ENCODE measurements at places on chromosomes 11 and 22.

DNA sequence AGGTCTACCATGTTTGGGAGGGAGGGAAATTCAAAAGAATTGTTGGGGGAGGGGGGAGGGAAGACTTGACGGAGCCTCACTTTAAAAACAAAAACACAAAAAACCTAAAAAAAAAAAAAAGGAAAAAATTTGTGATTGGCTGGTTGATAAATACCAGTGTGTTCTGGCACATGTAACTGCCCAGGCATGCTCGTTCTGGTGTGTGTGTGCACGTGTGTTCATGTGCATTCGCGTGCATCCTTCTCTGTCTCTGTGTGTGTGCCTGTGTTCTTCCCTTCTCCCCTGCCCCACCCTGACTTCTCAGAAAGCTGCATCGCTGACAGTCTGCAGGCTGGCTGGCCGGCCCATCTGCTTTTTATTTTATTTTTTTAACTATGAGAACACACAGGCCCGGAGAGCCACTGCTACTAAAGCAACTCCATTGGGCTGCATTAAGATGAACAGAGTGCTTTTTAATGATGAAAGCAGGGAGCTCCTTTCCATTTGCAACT is 22.6 kb upstream of the ADSL start:
- no peak for DNase-seq

DNA sequence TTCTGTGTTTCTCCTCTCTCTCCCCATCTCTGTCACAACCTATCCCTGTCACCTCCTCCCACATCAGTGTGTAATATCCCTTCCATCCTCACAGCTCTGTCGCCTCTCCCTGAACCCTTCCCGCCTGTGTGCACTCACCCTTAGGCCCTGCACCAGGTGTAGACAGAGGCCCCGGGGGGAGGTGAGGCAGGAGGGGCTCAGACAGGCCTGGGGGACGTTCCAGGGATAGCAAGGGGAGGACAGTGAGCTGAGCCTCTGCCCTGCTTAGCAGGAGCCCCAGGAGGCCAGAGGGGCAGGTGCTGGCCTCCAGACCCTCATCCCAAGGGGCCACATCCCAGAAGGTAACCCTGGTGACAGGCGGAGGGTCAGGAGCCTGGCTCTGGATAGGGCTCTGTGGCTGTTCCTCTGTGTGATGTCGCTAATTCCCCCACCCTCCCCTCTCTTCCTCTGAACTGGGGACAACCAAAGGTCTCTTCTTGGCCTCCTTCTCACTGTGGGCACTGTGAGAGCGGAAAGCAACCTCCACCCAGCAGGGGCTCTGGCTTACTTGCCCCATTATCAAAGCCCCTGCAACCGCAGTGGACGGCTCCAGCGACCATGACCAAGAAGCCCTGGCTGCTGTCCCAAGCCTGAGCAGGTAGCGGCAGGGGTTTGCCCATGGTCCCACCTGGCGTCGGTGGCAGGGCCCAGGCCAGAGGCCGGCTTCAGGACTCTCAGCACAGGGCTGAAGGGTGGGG is 35.7 kb downstream of the KCNJ4 start:
- no peak for DNase-seq

DNA sequence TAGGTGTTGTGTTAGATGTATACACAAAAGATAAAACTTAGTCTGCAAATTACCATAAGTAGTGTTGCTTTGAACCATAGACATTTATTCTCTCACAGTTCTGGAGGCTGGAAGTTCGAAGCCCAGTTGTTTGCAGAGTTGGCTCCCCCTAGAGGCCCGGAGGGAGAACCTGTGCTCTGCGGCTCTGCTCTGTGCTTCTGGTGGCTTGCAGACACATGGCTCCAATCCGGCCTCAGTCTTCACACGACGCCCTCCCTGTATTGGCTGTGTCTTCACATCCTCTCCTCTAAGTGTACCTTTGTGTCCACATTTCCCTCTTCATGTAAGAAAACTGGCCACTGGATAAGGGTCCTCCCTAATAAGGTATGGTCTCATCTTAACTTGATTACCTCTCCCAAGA is 128.4 kb downstream of the OPCML start:
- no peak for DNase-seq

- no peak for DNase-seq
Observed at GRCh38 chr11:46216019-46216764, 61.3 kb upstream of the CREB3L1 start.

DNA sequence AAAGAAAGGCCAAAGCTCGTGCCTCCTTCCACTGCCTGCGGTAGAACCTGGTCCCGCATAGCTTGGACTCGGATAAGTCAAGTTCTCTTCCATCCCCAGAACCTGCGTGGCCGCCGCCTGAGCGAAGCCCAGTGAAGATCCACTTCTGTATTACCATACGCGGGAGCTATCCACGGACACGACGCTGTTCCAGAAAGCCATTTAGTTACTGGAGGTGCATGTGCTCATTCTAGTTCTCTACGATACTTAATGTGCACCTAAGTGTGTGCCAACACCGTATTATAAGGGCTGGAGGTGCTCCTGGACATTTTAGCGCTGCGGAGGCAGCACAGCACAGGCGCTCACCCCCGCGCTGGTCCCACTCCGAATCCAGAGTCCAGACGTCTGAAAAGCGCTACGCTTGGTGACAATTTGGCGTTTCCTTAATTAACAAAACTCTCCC is 1.4 kb downstream of the WT1 start:
- DNase-seq = no peak

DNA sequence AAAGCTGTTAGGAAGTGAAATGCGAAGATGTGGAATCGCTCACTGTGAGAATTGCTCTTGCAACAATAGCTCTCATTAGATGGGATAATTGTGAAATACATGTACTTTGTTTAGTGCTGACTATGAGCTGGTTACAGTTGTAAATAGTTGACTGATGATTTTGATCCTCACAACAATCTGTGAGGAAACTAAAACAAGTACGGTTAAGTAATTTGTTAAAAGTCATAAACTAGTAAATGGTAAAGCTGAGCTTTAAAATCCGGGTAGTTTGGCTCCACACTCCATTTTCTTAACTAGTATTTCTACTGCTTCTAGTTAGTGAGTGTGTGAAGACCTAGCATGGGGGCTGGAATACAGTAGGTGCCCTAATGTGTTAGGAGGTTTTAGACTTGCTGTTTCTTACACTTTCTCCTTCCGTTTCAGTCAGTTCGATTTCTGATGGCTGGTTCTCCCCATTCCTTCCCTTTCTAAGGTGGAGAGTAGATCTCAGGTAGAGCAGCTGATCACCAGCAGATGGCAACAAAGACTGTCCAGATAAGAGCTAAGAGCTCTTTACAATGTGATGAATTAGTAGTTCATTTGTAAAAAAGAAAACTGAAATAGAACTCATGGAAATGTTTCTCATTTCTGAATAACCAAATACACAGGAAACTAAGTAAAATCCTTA is 16.3 kb upstream of the CYP2R1 start:
- peak; percentile 31 for DNase-seq

GRCh38 chr22:46367707-46368191 is 32.2 kb downstream of the TRMU start:
- DNase-seq = peak; percentile 63
